Hypothalamus (tissue), 51 donors: ENCODE measurements at places on chromosomes 4 and X.

DNA sequence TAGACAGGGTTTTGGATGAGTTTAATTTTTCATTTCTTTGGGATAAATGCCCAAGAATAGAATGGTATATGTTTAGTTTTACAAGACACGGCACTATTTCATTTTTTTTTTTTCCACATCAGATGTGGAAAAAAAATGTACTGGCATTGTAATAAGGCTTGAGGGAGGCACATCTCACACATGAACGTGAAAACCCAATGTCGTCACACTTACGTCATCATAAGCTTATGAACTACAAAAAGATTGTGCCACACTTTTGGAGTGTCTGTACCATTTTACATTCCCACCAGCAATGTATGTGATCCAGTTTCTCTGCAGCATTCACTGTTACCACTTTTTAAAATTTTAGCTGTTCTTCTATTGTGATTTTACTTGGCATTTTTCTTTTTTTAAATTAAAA lies 74.2 kb downstream of the TAF1 start:
- no peak for DNase-seq

DNA sequence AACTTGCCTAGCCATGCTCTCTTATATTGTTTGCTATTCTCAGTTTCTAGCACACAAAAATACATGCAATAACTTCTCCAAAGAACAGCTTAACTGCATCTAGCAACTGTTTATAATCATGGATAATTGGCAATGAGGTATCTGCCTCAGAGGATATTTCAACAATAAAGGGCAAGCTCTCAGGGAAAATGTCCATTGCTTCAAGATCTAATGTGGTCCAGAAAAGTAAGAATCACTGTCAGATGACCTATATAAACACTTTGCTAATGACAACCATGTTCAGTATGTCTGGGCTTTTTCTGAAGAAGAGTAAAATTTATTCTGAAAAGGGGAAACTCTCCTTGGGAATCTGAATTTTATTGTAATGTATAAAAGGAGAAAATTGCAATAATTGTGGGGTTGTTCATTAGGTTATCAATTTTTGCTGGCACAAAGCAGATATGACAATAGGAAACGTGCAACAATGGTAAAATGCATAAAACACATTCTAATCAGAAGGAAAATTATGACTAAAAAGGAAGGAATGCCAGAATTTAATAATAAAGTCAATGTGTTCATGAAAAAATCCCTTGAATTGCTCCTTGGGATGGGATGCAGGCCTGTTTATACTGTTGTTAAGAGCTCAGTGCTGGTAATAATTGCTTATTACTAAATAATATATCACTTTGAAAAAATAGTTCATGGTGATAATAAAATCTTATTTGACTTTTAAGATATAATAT lies 90.3 kb downstream of the ANTXR2 start:
- no peak for DNase-seq

DNA sequence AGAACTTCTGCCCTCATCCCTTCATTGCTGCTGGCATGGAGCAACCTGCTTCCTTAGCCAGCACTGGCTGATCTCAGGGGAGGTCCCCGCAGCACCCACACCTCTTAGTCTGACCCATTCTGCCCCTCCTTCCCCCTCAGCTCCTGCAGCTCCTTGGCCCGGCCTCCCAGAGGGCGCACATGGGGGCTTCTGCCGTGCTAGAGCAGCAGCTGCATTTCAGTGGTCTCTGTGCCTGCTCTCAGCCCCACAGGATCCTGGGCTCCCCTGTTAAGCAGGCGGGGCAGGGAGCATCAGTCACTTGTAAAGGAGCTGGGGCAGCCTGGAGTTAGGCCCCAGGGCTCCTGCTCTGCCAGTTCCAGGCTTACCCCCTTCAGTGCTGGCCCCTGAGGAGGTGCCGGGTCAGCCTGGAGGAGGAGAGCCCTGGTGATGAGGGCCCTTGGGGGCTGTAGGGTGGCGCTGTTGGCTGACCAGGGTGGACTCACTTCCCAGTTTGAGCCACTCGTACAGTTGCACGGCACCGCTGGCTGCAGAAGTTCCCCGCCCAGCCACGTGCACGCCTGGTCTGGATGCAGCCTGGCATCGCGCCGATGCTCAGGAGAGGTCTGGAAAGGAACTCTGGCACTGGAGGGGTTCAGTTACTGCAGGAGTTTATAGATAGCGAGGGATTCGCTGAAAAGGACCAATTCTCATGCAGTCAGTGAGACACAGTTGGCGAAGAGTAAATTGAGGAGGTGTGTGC lies 85.1 kb upstream of the PSAPL1 start:
- no peak for DNase-seq

GRCh38 chrX:48848847-48849246 lies 13.4 kb upstream of the PCSK1N start:
- no peak for DNase-seq
